Right lung (tissue), 10 donors: ENCODE measurements at places on chromosomes 13 and 19. TPM values are rescaled to one million over a fixed set of nuclear protein-coding genes. Genes with fewer than 3 reads are reported as not detected.

Gene ITGBL1
- polyA plus RNA-seq = 0.23 TPM

Gene HS6ST3
- polyA plus RNA-seq = 0.05 TPM

Gene RDH8
- not detected for polyA plus RNA-seq

Gene UHRF1
- 24.6 TPM for polyA plus RNA-seq

Gene ZFP14
- polyA plus RNA-seq = 12.8 TPM

Gene IGFL3
- not detected for polyA plus RNA-seq

Gene KIR2DL4
- polyA plus RNA-seq = not detected

Gene SIGLEC11
- 0.52 TPM for polyA plus RNA-seq

Gene CGB3
- not detected for polyA plus RNA-seq

Gene SWSAP1
- polyA plus RNA-seq = 2.0 TPM

Gene ATP8A2
- 12.9 TPM for polyA plus RNA-seq

Gene KCNJ14
- 1.2 TPM for polyA plus RNA-seq

Gene ZNF556
- polyA plus RNA-seq = 0.18 TPM

Gene NTF4
- polyA plus RNA-seq = 1.3 TPM

Gene RFXANK
- 68.6 TPM for polyA plus RNA-seq

Gene RNF17
- polyA plus RNA-seq = 0.12 TPM

Gene GJB6
- polyA plus RNA-seq = 0.83 TPM

Gene ZNF428
- polyA plus RNA-seq = 72.1 TPM

GRCh38 chr13:42102961-42103865, 54.8 kb downstream of the DGKH start:
- DNase-seq = no peak

GRCh38 chr19:30497034-30497433, 124.8 kb downstream of the ZNF536 start:
- DNase-seq = no peak

- DNase-seq = no peak
These were observed 22.1 kb upstream of the OLFM2 start for GRCh38 chr19:9958379-9958821.

GRCh38 chr19:6531956-6532243, 1.1 kb downstream of the TNFSF9 start:
- DNase-seq = no peak

DNA sequence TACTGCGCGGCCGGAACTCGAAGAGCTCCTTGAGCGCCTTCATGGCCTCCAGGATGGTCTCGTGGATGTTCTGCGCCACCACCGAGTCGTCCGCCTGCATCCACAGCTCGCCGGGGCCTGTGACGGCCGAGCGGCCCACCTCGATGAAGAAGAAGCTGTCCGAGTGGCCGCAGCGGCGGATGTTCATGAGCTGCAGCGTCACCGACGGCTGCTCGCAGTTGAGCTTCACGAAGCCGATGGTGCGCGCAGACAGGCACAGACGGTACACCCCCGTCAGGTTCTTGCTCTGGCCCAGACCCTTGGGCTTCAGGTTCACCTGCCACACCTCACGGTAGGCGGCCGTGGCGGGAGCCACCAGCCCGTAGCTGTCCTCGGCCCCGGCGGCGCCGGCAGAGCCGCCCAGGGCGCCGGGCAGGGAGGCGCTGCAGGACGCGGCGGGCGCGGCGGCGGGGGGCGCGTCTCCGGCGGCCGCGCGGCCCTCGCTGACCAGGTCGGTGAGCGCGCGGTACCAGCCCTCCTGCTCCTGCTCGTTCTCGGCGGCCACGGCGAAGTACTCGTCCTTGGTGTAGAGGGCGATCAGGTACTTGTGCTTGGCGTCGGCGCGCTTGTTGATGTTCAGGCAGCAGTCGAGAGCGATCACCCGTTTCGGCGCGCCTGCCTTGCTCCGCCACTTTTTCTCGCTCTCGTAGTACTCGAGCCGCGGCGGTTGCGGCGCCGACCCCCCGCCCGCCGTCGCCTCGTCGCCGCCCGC, 1.1 kb downstream of the IRS2 start:
- peak; percentile 27 for DNase-seq

DNA sequence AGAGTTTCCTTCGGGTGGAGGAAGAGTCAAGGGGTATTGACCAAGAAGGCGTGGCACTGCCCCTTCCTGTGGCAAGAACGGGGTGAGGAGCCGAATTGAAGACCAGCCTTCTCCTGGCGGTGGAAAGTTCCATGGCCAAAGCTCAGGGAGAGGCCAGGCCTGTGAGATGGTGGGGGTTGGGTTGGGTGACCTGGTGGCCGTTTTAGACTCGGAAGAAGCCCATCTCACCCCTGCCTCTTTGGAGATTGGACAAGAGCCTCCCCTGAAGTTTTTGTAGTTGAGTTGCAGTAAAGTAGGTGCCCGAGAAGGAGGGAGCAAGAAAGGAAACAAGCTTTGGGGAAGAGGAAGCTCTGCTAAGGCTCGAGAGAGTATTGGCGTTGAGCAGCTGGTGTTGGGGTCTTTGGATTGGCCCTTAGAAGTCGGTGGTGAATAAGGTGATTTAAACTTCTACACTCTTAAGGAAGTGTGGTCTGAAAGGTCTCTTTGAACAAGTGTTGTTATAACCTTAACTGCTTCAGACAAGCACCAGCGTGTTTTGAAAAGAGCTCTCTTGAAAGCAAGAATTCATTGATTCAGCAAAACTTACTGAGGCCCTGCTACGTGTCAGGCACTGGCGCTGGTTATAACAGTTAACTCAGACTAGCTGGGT, 964 bp downstream of the SPINT2 start:
- DNase-seq = no peak

- DNase-seq = no peak
These were observed 55.0 kb downstream of the LRCH1 start for GRCh38 chr13:46607768-46608564.

GRCh38 chr13:20369886-20370361, 137.8 kb upstream of the GJB6 start:
- no peak for DNase-seq

GRCh38 chr19:35294859-35295791, 3.2 kb downstream of the MAG start:
- no peak for DNase-seq

- no peak for DNase-seq
These were observed 97.5 kb downstream of the SLC10A2 start for GRCh38 chr13:102968572-102969228.

DNA sequence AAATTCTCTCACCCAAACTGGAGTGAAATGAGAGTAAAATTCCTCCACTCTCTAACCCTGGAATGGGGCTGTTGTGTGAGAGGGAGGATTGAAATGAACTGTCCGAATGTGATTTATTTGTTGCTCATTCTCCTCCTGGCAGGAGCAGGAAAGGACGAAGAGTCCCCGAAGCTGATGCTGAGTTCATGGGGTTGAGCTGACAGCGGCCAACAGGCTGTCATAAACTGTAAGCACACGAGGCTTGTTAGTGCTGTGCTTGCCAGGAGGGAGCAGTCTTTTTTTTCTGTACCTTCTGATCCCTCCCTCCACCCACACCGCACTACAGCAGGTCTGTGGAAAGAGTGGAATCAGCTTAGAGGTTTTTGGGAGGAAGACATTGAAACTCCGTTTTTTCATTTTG, 33.1 kb upstream of the ZNF331 start:
- no peak for DNase-seq

DNA sequence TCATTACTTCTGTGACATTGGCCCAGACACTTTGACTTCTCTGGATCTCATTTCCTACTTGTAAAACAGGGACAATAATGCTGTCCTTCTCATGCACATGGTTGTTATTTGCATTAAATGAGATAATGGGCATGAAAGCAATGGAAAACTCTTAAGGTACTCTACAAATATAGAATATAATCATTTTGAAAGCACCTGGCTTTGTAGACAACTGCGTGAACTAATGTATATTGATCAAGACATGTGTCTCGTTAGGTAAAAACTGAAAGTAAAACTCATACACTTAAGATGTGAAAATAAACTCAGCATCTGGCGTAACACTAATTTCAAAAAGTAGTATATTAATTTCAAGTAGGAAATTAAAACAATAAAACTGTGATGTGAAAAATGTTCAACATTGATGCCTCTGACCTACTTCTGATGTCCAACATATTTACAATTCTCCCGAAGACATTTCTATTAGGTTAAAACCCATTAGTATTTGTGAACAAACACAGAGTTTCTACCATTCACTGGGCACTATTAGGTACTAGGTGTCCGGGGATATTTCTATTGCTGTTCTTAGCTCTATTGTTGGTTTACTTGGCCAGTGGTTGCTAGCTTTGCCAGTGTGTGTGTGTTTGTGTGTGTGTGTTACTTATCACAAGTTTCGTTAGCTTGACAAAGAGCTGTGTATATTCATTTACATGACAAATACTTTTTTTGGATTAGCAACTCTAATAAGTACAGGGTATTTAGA, 220.5 kb downstream of the KCNRG start:
- DNase-seq = no peak

- no peak for DNase-seq
These were observed 2.5 kb downstream of the SF3A2 start for GRCh38 chr19:2239173-2239572.

- DNase-seq = no peak
These were observed 17.8 kb downstream of the PLPP2 start for GRCh38 chr19:273393-273792.

- DNase-seq = no peak
These were observed 168.0 kb downstream of the FOXO1 start for GRCh38 chr13:40498461-40498860.

DNA sequence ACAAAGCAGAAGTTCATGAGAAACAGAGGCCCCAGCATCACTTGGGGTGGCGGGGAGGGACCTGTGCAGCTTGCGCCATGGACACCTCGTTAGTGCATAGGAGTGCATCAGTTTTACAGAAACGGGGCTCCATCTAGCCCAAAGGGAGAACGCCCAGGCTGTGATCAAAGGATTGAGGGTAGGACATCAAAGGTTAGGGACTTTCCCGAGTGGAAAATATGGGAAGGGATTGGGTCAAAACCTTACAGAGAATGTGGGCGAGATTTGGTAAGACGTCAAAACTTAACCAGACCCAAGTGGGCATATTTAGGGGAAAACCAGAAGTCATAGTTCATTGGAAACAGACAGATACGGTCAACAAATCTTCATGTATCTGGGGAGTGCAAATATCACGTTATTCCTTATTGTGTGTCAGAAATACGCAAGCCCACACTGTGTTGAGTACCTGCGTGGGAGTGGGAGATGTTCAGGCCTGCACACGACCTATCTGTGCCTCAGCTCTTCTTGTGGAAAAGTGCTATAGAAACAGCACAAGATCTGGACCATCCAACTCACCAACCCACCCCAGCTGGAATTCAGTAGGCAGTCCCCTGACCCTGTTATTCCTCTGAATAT, 9.4 kb upstream of the GRAMD1A start:
- no peak for DNase-seq

- DNase-seq = no peak
These were observed 324.0 kb downstream of the FOXO1 start for GRCh38 chr13:40342461-40342860.

- no peak for DNase-seq
These were observed 1.1 kb downstream of the SAFB2 start for GRCh38 chr19:5621311-5621944.

DNA sequence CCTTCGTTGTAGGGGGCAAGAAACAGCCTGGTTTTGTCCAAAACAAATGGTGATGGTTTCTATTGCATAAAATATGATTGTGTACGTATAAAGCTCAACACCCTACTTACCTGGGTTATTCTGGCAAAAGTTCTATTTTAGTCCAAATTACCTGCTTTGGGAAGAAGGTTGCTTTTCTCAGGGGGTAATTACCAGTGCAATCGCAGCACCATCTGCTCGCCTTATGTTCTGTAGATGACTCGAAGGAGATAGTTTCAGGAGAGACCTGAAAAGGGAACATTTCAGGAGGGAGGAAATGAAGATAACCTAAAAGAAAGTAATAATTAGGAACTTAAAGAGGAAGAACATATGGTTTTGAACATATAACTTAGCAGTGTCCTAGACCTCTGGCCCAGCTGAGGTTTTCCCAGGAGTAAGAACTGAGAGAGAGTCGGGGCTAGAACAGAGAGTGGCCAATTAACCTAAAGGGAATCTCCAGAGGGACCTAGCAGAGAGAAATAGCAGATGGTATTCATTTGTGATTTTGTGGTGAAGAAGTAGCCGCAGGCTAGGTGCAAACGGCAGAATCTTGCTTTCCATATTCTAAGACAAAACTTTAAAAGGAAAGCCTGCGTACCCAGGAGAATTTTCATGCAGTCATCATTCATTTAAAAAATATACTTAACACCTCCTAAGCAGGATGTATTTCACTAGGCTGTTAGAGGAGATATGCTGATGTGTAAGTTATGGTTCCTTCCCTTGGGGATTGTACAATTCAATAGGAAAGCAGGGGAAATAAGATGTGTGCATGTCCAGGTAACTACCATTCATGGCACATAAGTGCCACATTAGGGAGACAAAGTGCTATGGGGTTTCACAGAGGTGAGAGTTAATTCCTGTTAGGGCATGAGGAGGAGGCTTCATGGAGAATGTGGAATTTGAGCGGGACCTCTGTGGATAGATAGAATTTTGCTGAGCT, 113.0 kb upstream of the SLC10A2 start:
- DNase-seq = no peak

GRCh38 chr19:3721887-3722442, 13.8 kb downstream of the TJP3 start:
- no peak for DNase-seq

DNA sequence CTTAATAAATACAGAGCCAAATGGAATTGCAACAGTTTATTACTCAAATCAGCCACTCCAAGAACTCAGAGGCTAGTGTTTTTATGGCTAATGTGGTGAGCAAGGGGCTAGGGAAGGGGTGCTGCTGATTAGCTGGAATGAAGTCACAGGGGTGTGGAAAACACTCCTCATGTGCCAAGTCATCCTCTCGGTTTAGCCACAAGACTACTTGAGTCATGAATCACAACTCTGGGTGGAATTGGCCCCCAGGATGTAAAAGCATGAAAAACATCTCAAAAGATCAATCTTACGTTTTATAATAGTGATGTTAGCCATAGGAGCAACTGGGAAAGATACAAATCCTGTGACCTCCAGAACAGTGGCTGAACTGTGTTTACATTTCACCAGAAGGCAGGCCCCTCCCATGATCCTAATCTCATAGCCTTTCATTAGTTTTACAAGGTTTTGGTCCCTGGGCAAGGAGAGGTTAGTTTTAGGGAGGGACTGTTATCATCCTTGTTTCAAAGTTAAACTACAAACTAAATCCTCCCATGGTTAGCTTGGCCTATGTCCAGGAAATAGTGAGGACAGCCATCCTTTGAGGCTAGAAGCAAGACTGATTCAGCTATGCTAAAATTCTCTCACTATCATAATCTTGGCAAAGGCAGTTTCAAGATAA, 2020.1 kb upstream of the PCDH20 start:
- no peak for DNase-seq

DNA sequence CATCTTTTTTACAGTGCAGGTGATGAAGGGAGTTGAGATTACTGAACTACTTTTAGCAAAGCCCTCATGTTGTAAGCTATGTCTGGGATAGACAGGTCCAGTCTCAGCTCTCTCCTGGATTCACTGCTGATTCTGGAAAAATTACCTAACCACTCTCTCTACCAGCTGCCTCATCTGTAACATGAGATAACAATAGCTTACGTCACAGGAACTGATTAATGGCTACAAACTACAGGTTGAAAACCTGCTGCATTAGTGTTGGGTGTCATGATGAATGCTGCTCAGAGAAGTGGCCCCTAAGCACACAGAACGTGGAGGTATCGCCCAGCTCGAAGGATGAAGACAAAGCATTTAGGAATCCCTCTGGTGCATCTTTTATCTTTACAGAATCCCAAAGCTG, 277.8 kb downstream of the ABCC4 start:
- no peak for DNase-seq
